ENCODE measurements at places on chromosomes 5 and 9.

DNA sequence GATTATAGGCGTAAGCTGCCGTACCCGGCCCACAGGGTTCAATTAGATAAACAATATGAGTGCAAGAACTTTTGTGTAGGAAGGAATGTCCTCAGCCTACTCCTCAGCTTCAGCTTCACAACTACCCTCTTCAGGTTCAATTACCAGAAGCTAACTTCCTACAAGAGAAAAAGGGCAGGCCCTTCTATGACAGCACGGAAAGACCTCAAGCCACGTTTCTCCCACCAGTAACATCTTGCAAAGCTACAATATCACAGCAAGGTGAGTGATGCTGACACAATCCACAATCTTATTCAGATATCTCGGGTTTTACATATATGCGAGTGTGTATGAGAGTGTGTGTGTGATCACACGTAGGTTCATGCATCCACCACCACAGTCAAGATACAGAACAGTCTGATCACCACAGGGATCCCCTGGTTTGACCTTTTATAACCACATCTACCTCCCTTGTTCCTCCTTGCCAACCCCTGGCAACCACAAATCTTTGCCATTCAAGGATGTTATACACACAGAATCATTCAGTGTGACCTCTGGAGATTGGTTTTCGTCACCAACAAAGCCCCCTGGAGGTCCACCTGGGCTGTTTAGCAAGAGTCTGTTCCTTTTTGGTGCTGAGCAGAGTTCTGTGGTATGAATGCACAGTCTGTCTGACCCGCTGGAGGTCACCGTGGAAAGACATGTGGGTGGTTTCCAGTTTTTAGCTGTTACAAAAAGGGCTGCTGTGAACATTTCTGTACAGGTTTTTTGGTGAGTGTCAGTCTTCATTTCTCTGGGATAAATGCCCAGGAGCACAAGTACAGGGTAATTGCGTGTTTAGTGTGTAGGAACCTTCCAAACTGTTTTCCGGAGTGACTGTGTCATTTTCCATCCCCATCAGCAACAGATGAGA, 38.2 kb downstream of the IPPK start:
- peak; percentile 2 for DNase-seq

DNA sequence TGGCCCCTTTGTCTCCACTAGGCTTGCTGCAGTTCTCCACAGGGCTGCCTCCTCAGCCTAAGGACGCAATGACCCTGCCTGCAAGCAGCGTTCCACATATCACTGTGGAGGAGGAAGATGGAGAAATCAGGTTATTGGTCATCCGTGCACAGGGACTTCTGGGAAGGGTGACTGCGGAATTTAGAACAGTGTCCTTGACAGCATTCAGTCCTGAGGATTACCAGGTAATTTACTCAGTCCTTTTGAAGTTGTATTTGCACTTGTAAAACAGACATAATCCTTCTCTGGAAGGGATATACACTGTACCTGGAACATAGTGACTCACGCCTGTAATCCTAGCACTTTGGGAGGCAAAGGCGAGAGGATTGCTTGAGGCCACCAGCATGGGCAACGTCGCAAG, 116.6 kb downstream of the ADGRV1 start:
- no peak for DNase-seq

DNA sequence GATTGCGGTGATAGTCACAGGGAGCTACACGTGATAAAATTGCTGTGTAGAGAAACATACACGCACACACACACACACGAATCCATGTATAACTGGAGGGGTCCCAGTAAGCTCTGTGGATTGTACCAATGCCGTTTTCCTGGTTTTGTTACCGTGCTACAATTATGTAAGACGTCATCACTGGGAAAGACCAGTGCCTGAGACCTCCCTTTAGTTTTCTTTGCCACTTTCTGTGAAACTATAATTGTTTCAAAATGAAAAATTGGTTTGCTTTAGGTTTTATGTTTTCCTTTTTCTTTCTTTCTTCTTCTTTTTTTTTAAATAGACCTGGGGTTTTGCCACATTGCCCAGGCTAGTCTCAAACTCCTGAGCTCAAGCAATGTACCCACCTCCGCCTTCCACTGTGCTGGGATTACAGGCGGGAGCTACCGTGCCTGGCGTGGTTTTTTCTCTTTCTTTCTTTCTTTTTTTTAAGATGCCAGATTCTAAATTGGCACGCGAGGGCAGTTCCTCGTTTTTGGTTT, 21.3 kb downstream of the OR2V2 start:
- no peak for DNase-seq

GRCh38 chr5:55306641-55307382, 682 bp downstream of the DHX29 start:
- peak; percentile 1 for DNase-seq

GRCh38 chr9:74772121-74772520, 115.6 kb downstream of the TRPM6 start:
- DNase-seq, result no peak

DNA sequence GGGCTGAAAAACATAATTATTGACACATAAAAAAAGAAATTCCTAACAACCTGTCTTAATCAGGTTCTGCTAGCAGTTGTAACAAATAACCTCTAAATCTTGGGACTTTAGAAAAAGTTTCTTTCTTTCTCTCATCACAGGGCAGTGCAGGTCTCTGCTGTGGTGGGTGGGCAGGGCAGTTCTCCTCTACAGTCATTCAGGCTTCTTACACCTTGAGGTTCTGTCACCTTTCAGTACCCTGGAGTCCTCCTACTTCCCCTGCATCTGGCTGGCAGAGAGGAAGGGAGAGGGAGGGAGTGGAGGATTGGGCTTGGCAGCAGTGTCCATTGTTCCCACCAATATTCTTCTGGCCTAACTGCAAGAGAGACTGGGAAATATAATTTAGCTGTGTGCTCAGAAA, 112.2 kb upstream of the ANKRD55 start:
- no peak for DNase-seq

DNA sequence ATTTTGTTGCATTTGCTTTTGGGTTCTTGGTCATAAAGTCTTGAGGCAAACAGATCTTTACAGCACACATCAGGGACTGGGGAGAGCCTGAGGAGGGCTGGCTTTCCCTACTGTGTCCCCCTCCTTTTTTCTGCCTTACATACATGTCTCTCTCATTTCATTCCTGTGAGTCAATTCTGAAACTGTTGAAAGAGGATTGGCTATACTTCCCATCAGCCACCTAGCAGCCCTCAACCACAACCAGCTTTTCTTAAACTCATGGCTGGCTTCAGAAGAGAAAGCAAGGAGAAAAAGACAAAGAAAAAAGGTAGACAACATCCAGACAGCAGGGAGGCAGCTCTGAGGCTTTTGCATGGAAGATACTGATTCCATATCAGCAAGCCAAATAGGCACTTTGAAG, 374.8 kb upstream of the KIF2A start:
- no peak for DNase-seq

- no peak for DNase-seq
Observed at GRCh38 chr5:95928724-95929253, 32.9 kb downstream of the ELL2 start.

DNA sequence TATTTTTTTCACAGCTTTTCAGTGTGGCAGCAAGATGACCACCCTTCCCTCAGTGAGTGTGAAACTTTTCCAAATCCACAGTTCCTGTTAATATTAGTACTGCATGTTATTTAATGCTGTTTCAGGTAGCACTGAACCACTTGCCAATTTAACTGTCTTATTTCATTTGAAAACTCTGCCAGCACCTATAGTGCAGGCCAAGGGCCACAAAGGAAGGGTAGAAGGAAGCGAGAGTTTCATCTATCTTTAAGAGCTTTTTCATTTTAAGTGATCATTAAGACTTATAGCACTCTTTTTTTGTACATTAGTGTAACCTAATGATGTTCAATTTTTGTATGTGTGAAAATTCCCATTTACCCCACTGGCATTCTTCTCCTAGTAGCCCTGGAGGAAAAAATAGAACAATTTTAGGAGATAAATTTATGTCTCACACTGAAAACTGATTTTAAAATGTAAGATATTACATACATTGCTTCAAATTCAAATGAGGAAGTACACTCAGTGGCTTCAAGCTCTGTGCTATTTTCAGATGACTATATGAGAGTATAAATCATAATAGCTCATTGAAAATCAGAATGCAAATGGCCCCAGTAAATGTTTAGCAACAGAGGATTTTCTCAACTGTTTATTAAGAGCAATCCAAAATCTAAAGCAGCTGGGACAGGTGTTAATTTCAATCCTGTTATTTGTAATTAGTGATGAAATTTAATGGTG, 820.5 kb downstream of the PTPRD start:
- DNase-seq, result no peak

GRCh38 chr9:70614786-70615463, 200.5 kb upstream of the KLF9 start:
- DNase-seq, result no peak

GRCh38 chr5:171432583-171433351, 13.3 kb downstream of the FGF18 start:
- no peak for DNase-seq

DNA sequence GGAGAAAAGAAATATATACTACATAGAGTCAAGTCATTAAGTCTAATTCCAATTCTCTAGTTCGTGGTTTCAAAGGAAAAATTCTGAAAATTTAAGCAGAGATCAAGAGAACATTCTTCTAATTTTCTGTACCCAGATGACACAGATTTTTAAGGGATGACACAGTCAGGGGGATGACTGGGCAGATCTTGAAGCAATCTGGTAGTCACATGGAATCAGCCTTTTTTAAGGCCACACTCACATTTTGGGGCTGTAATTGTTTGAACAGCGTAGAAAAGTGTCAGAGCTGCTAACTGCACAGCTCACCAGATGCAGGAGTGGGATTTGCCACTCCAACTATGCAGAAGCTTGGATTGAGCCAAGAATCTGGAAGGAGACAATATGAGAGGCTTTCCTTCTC, 20.4 kb downstream of the PDE4D start:
- no peak for DNase-seq

- DNase-seq, result no peak
Observed at GRCh38 chr5:171659896-171660295, 125.7 kb upstream of the SMIM23 start.

DNA sequence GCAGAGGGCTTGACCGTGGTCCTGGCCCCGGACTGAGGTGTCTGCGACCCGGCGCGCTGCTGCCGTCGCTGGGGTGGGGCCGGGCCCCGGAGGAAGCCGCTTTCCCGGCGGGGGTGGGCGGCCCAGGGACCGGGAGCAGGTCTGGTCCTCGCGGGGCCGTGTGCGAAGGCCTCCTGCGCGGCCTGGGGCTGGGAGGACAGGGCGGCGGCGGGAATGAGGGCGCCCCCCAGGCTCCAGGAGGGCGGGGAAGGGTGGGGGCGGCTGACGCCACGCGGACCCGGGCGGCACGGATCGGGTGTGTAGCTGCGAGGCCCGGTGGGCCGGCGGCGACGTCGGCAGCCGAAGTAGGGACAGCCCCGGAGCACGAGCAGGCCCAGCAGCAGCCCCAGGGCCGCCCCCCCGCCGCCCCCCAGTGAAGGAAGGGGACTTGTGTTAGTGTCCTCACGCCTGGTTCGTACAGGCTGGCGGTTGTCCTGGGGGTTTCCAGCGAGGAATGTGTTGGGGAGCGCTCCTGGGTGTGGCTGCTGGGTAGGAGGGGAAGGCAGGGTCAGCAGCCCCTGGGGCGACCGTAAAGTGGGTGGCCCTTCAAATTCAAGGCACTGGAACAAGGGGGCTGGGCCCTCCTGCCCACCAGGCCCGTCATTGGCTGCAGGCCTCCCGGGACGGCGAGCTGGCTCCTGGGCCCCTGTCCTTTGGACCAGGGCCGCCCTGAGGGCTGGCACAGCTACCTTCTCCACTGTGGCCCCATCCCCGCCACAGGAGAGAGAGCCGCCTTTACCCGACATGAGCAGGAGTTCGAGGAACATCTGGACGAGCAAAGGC, 597 bp upstream of the TMEM250 start:
- no peak for DNase-seq

- no peak for DNase-seq
Observed at GRCh38 chr9:132509928-132510874, 72.2 kb upstream of the BARHL1 start.

- no peak for DNase-seq
Observed at GRCh38 chr5:66616520-66617225, 20.5 kb downstream of the MAST4 start.

DNA sequence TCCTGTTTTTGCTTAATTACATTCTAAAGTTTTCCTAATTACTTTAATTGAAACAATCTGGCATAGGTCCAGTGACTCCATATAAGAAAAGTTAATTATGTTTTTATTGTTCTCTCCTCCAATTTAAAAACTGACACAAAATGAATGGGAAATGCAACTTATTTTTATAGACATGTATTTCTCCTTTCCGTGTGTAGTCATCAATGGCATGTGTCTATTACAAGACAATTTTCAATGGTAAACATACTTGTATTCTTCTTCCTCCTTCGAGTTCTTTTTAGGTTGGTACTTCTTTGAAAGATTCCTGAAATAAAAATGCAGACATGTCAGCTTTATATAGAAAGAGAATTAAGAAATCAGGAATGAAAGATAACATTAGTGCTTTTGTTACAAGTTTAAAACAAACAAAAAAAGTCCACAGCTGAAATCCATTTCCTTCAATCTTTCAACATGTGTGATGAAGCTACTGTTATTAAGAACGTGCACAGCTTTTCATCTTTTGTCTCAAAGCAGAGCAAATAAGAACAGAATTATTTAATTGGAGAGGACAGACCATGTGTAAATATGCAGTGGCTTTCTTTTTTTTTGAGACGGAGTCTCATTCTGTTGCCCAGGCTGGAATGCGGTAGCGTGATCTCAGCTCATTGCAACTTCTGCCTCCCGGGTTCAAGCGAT, 63.8 kb downstream of the FNBP1 start:
- DNase-seq, result no peak

GRCh38 chr5:43729846-43730478, 127.0 kb downstream of the NNT start:
- no peak for DNase-seq

- DNase-seq, result no peak
Observed at GRCh38 chr9:27925815-27926214, 352.5 kb upstream of the C9orf72 start.

GRCh38 chr9:28887188-28887884, 1314.1 kb upstream of the C9orf72 start:
- no peak for DNase-seq

- DNase-seq, result no peak
Observed at GRCh38 chr5:177468329-177468684, 5.1 kb downstream of the DBN1 start.

DNA sequence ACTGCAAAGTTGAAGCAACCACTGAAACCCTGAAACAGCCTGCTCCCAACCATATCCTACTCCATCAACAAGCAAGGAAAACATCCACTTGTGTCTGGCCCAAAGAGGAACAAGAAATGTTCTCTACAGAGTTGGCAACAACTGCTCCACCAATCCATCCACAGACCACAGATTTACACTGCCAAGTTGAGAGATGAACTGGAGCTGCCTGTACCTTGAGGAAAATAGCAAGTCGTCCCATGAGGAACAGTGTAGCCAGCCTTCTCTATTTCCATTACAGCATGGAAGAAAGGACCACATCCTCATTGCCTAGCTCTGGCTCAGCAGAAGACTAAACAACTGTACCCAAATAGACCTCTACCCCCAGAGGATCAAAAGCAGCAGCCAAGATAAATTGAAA, 60.4 kb downstream of the DEPDC1B start:
- no peak for DNase-seq

DNA sequence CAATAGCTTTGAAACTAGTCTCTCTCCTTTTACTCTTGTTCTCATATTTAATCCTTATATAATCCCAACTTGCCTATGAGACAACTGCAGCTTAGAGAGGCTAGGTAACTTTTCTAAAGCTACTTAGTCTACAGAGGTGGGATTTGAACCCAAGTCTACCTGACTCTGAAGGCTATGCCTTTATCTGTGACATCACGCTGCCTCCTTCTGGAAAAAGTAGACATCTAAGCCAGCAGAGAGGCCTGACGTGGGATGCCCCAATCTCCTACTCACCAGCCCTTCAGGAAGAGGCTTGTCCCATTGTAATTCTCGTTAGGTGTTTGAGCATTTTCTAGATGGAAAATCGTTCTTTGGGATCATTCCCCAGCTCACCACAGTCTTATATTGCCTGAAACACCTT, 167.5 kb downstream of the HSPA4 start:
- DNase-seq, result no peak

All from activated T-cell treated with anti-CD3 and anti-CD28 coated beads for 48 hours (primary cell).